CD8-positive, alpha-beta memory T cell (primary cell): ENCODE measurements at places on chromosomes 6 and 20.

GRCh38 chr6:114747995-114748625, 405.3 kb upstream of the HS3ST5 start:
- no peak for DNase-seq
- H3K4me3 ChIP-seq = no peak overlapping the region
- no peaks in the 10 kb centered on the region for H3K4me1 ChIP-seq
- no peak overlapping the region for H3K27ac ChIP-seq
- no peaks in the 10 kb centered on the region for H3K27me3 ChIP-seq

- H3K4me1 ChIP-seq = no peaks in the 10 kb centered on the region
- DNase-seq = no peak
- no peaks in the 10 kb centered on the region for H3K36me3 ChIP-seq
- no peaks in the 10 kb centered on the region for H3K27me3 ChIP-seq
- no peak overlapping the region for H3K4me3 ChIP-seq
Measured at GRCh38 chr6:108451816-108452215, 108.9 kb upstream of the FOXO3 start.

DNA sequence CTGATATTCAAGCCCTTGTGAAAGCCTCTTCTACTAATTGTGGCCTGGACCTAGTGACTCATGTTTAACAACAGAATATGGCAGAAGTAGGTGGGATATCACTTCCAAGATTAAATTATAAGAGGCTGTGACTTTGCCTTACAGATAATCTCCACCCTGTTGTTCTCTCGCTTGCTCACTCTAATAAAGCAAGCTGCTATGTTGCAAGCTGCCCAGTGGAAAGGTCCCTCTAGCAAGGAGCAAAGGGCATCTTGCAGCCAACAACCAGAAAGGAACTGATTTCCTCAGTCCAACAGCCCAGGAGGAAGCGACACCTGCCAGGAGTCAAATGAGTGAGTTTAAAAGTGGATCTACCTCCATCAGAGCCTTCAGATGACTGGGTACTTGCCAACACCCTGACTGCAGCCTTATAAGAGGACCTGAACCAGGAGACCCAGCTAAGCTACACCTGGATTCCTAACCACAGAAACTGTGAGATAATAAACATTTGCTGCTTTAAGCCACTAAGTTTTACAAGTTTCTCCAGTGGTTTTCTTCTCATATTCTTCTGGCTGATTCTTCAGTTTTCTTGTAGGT, 112.6 kb downstream of the FRK start:
- no peaks in the 10 kb centered on the region for H3K27me3 ChIP-seq
- H3K4me1 ChIP-seq = no peaks in the 10 kb centered on the region
- no peak overlapping the region for H3K4me3 ChIP-seq
- H3K27ac ChIP-seq = no peak overlapping the region
- DNase-seq = no peak

DNA sequence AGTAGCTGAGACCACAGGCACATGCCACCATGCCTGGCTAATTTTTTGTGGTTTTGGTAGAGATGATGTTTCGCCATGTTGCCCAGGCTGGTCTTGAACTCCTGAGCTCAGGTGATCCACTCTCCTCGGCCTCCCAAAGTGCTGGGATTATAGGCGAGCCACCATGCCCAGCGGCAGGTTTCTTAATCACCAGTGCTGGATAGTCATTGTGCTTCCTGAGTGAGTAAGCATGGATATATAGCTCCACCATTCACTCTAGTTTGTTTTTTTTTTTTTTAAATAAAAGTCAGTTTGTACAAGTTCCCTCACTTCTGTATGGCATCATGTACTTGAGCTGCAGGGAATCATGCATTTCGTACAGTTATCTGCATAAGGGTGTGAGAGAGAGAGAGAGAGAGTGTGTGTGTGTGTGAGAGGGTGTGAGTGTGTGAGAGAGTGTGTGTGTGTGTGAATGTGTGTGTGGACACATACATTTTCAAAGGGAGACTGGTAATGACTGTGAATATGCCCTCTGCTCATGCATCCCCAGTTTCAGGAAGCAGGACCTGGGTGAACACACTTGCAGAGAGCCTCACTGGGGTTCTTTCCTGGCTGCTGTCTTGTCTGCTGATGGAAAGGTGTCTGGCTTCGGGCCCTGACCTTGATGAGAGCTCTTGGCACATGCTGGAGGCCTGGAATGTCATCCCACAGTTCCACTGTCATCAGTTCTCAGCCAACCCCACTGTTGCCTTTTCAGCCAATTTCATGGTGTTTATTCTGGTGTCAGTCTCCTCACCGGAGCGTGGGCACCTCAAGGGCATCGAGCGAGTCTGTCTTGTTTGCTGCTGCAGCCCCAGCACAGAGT, 65.0 kb upstream of the XRN2 start:
- no peaks in the 10 kb centered on the region for H3K36me3 ChIP-seq
- no peak overlapping the region for H3K4me3 ChIP-seq
- H3K4me1 ChIP-seq = no peaks in the 10 kb centered on the region
- H3K27me3 ChIP-seq = no peaks in the 10 kb centered on the region
- no peak overlapping the region for H3K27ac ChIP-seq
- DNase-seq = no peak
